GM12865 (cell line): ENCODE measurements at places on chromosomes 7 and 10.

- DNase-seq: no peak
Measured at GRCh38 chr10:26839966-26840627, 20.7 kb downstream of the ABI1 start.

DNA sequence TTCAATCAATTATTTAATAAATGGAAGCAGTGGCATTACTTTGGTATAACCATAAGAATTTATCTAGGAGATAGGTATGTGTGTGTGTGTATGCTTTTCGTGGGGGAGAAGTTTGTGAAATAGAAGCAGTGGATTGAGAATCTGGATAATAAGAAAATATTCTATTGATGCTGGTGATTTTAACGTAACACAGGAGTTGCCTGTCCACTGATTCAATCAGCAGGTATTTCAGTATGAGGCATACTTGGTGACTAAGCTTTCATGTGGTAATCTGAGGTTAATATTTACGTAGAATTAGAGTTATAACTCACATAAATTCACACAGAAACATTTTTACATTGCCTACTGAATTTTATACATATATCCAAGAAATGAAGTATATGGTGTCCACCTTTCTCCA lies 568.0 kb downstream of the ZWINT start:
- DNase-seq: no peak

GRCh38 chr10:90947030-90947960 lies 26.4 kb upstream of the ANKRD1 start:
- peak; percentile 53 for DNase-seq

DNA sequence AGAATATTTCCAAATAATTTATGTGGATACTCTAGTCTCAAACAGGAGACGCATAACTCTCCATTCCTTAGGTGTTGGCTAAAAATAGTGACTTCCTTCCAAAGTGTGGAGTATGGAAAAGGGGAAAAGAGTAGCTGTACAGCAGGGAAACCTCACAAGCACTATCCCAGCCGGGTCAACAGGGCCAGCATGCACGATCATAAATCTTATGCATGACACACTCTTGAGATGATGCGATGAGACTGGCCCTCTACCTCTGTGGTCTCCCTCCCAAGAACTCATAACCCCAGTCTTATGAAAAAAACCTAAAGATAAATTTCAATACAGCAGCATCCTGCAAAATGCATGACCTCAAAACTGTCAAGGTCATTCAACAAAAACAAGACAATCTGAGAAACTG lies 197.3 kb downstream of the TEX36 start:
- no peak for DNase-seq

- DNase-seq: no peak
Measured at GRCh38 chr7:51077316-51077986, 239.2 kb downstream of the COBL start.

DNA sequence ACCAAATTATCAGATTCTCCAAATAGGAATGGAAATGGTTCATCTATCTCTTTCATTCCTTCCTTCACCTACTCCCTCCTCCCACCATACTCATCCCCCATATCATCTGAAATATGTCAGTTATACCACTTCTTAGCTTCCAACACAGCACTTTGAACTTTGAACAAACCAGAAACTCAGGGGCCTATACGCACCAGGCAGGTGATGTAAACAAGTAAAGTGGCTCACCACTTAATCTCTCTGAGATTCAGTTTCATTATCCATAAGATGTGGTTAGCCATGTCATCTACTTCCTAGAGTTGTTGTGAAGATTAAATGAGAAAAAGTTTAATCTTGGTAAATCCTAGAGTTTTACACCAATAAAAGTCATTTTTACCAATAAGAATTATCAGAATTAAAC lies 65.9 kb upstream of the LRRN3 start:
- DNase-seq: peak; percentile 10

- DNase-seq: peak; percentile 24
Measured at GRCh38 chr7:135993950-135994349, 16.8 kb upstream of the MTPN start.

DNA sequence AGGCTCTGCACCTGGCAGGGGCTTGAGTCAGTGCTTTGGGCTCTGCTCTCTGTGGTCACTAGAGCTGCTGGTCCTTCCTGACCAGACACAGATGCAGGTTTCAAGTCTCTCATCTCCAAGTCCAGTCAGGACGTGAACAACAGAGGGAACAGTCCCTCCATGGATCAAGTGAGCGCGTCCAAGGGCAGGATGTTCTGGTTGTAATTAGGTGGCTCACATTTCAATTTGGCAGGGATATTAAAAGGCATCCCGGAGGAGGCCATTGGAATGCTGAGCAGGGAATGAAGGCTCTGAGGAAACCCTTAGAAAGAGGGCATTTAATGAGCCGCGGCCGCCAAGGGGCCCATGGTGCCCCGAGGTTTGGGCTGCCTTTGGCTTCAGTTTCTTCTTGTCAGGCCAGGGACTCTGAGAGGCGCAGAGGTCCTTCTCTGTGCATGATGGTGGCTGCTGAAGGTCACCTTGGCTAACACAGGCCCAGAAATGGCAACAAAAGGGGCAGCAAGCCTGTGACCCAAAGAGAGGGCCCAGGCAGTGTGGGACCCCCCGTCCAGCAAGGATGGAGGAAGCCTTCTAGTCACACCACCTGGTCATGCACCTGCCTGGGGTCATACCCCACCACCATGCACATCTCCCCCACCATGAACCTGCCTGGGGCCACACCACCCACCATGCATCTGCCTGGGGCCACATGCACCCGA lies 30.7 kb upstream of the INPP5A start:
- DNase-seq: no peak

- DNase-seq: no peak
Measured at GRCh38 chr10:740936-741431, 51.5 kb upstream of the DIP2C start.

DNA sequence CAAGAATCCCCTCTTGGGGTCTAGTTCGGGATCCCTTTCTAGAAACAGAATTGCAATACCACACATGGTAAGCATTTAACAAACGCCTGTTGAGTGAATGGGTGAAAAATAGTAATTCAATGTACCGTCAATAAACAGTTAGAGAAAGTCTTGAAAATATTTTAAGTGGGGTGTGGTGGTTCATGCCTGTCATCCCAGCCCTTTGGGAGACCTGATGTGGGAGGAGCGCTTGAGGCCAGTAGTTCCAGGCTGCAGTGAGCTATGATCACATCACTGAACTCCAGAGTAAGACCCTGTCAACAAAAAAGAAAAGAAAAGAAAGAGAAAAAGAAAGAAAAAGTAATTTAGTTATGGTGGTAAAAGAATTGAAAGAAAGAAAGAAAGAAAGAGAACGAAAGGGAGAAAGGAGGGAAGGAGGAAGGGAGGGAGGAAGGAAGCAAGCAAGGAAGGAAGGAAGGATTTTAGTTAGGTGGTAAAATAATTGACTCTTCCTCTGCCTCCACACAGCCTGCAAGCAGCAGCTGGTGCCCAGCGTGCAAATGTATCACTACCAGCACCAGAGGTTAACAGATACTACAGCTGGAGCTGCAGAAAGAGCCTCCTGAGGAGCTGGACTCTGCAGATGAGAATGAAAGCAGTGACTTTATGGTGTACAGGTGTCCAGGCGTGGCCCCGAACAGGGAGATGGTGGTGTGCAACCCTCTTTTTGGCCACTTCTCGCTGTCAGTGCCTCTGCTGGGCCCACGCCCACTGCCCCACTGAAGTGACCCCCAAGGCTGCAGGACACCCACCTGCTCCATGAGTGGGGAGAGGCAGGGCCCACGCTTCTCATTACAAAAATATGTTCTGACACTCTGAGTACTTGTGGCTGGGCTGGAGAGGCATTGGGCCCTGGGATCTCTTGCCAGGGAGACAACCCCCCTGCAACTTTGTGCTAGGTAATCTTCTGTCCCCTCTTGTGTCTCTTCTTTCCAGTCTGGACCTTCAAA lies 135.4 kb downstream of the BAMBI start:
- DNase-seq: no peak

GRCh38 chr10:19048489-19048888 lies at the start of gene MALRD1:
TSS of gene MALRD1 (plus strand) at chr10:19048801. CDS start at chr10:19048939, 138 bp downstream.
- DNase-seq: no peak

DNA sequence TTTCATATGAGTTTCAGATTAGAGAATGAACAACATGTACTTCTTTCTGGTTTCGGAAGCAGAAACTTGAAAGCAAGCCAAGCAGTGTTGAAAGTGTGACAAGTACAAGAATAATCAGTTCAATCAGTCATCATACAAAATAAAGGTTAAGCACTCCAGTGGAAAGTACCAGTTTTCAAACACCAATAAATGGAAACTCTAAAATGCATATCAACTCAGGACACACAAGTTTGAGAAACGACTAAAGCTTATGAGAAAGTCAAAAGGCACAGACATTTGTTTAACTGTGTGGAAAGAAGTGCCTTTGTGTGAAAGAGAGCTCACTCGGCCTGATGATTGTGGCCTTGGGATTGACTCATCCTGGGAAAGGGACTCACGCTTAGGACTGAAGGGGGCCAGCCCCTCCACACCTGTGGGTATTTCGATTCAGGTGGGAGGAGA lies 60.6 kb upstream of the AKR1C1 start:
- peak; percentile 56 for DNase-seq

DNA sequence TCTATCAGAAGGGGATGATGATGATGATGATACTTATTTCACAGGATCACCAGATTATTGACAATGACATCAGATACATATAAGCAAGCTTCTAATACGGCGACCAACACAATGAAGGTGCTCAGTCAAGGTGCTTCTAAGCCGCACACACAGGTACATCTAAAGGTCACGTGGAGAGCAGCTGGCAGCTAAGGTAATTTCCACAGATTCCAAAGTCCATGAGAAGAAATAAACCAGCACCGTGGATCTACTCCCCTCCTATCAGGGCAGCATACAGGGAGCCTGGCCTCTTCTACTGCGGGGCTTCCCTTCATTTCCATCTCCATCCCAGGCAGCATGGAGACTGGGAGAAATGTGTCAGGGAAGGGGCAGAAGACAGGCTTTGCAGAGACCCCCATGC lies 37.5 kb downstream of the DENND11 start:
- DNase-seq: no peak

GRCh38 chr7:26417911-26418413 lies 126.3 kb downstream of the SNX10 start:
- no peak for DNase-seq

- DNase-seq: no peak
Measured at GRCh38 chr7:127941476-127942210, 89.6 kb downstream of the LRRC4 start.

- peak; percentile 39 for DNase-seq
Measured at GRCh38 chr7:47211519-47211973, 370.4 kb downstream of the TNS3 start.

GRCh38 chr10:30098629-30099028 lies 39.2 kb upstream of the JCAD start:
- no peak for DNase-seq

- no peak for DNase-seq
Measured at GRCh38 chr10:4144817-4145216, 359.8 kb upstream of the KLF6 start.

DNA sequence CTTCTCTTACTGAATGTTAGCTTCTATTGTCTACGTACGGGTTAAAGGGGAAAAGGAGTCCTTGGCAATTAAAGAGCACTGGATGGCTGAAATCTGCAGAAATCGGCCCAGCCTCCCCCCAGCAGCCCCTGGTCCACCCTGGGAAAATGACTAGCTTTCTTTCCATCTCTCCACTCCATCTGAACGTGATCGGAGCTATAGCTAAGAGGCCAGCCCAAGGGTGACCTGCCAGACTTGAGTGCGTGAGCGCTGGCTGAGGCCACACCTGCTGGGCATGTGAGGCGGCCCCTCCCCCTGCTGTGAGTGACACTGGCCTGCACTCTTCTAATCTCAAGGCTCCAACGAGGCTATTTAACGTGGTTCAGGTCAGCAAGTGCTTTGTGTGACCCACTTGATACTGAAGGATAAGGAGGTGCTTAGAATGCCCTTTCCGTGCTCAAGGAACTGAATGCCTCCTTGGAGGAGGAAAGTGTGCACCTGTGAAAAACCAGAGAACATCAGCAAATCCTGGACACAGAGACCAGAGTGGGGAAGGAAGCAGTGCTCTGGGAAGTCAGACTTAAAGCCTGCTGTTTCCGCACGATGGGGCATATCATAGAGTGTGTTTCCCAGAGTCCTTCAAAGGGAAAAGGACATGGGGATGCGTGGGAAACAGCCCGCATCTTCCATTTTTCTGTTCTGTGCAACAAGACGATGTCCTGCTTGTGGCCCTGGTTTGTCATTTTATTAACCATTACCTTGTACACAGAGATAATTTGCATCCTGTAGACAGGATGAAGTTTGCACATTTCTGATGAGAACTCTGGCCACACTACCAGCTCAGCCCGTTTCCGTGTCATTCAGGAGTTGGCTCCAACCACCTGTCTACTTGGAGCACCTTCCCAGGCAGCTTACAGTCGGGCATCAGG lies 12.5 kb upstream of the MNX1 start:
- no peak for DNase-seq

DNA sequence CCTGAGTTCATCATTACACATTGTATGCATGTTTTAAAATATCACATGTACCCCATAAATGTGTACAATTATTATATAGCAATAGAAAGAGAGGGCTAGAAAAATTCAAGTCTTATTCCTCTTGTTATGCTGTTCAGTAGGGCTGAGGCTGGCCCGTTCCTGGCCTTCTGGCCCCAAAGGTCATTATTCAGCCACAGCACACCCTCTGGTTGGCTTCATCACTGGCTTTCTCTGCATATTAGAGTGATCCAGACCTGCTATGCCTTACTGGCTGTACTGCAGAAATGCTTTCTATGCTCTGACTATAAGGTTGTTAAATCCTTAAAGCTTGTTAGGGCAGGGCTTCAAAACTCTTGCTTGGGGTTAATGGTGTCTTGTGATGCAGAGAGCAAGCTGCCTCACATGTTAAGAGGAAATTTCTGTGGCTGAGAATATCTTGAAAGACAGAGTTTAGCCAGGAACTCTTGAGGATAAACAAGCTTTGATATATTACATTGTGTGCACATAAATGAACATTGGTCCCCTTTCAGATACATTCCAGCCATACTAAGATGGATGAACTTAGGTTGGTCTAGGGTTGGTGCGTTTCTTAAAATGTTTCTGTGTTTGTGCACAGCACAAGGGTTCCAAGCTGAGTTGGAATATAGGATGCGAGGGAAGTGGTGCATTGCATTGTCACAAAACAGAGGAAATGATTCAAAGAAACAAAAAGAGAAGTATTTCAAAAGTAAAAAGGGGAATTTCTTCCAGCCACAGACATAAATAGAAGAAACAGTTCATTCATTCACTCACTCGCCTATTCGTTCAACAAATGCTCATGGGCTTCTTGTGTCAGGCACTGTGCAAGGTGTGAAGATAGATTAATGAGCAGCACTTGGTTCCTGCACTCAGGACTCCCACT lies 61.6 kb upstream of the WDR11 start:
- no peak for DNase-seq

DNA sequence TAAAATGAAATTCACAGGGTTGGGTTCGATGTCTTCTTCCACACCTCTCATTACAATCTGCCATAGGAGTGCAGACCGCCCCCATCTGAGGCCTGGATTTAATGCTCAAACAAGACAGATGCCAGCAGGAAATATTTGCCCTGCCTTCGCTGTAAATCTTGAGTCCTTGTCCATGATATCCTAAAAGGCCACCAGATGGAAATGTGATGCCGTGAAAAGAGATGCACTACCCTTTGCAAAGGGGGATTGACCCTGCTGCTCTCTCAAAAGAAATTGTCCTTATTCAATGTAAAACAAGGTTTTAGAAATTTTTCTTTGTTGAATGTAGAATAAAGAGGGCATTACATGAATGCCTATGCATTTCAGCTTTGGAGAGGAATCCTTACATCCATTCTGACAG lies 37.5 kb downstream of the AGAP4 start:
- no peak for DNase-seq
